Activated CD8-positive, alpha-beta memory T cell treated with anti-CD3 and anti-CD28 coated beads, Interleukin-2, amount 50 U/mL, for 4 hours (primary cell): ENCODE measurements at places on chromosomes 1 and 21.

DNA sequence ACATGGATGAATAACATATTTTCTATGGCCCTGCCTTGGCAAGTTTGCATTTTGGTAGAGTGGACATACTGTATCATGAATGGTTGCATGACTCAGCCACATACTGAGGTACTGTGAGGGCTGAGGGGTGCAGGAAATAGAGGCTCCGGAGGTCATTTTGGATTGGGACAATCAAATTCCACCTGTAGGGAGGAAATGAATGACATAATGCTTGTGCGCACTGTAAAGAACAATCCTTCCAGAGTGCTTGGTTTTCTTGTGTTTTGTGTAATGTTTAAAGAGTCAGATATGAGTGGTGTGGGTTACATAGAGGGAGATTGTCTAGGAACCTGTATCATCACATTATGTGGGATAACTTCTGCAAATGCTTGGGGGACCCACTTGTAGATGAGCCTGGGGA lies 329.9 kb upstream of the PROX1 start:
- DNase-seq = no peak

GRCh38 chr1:200530623-200531261 lies 89.8 kb downstream of the KIF14 start:
- DNase-seq = peak; percentile 33

DNA sequence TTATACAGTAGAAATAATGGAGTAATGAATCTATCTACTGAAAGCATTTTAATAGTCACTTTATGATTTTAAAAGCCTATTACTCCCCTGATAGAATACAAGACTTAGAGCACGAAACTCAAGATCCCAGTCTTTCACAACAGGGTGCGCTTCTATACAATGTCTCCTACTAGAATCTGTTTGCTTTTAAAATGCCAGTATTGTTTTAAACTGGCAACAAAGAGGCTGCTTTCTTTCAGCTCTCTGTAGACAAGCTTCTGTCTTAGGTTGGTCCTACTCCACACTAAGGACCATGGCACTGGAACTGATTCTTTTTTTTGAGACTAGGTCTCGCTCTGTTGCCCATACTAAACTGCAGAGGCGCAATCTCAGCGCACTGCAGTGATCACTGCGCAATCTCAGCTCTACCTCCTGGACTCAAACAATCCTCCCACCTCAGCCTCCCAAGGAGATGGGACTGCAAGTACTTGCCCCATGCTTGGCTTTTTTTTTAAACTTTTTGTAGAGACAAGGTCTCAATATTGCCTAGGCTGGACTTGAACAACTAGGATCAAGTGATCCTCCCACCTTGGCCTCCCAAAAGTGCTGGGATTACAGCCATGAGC lies 4.8 kb downstream of the DCAF8 start:
- DNase-seq = no peak

- DNase-seq = no peak
Observed at GRCh38 chr1:8427493-8427892, 109.6 kb downstream of the SLC45A1 start.

DNA sequence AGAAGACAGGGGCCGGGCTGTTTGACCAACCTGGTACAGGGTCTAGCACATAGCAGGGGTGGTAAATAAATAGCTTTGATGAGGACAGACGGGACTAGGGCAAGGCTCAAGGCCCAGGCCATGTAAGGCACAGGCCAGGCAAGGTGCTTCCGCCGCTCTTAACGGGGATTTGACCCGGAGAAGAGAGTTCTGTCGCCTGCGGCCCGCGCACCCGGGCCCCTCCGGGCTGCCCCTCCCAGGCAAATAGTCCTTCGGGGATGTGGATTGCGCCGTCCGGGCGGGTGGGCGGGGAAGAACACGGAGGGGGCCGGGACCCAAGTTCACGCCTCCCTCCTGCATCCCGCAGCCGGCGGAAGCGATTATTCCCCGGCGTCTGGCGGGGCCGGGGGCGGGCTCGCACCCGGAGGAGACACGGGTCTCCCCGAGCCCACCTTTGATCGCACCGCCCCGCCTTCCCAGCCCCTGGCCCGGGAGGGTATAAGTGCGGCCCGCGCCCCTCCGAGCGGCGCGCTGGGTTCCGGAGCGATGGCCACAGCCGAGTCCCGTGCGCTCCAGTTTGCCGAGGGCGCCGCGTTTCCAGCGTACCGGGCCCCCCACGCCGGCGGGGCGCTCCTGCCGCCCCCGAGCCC lies at the start of gene MIXL1:
Gene MIXL1 (plus strand): TSS at position 508 of the 629 bp plus-strand sequence. CDS start 18 bp downstream, at position 526.
- DNase-seq = peak; percentile 22

- DNase-seq = no peak
Observed at GRCh38 chr1:199305053-199305452, 666.2 kb downstream of the PTPRC start.

DNA sequence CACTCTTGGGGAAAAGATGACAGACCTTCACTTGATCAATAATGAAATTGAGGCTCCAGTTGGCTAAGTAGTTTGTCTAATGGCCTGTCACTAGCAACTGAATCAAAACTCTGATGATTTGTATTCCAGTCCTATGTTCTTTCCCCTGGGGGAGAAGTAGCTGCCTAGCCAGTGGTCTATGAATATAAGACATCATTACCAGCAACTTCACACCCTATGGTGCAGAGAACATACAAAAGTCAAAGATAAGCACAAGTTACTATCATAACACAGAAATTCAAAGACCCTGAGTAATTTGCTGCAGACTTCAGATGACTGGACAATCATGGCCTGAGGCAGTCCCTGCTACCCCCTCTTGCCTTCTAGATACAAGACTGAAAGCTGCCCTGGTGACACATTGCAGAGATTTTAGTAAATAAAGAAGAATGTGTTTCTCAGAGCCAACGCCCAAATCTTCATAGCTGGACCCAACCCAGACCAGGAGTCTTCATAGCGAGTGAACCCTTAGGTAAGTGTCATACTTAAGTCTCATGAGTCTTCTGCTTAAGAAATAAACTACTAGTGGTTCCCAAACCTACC lies 993 bp downstream of the PDZK1 start:
- no peak for DNase-seq

DNA sequence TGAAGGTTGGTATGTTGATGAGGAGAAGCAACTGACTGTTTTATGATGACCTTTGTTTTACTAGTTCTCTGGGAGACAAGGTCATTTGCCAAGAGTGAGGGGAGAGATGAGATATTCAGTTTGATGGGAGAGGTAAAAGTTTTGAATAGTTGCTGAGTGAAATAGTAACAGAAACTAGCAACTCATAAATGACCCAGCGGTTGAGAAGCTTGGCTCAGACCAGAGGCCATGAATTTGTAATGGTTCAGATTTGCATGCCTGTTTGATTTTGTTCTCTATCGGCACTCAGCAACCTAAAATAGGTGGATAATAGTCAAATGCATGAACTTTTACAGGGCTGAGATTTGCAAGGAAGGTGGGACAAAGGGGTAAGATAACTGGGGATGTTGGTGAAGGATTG lies 6.6 kb downstream of the CCDC30 start:
- no peak for DNase-seq

DNA sequence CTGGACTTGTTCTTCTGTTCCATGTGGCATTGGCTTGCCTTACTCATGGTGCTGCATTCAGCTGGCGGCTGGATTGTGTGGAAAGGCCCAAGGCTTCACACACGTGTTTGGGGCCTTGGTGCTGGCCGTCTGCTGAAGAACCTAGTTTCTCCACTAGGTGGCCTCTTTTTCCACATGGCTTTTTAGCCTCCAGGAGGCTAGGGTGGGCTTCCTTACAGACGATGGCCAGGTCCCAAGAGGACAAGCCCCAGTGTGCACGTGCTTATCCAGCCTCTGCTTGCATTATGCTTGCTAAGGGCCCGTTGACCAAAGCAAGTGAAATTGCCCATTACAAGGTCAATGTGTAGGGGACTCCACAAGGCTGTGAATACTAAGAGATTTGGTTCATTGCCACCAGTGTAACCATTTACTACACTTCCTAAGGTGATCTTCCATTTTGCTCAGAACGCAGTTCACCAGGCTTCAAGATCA lies 47.5 kb upstream of the FOXO6 start:
- no peak for DNase-seq

GRCh38 chr1:225526878-225527277 lies 99.0 kb upstream of the LBR start:
- no peak for DNase-seq

GRCh38 chr1:15198684-15199083 lies 45.1 kb downstream of the TMEM51 start:
- no peak for DNase-seq

DNA sequence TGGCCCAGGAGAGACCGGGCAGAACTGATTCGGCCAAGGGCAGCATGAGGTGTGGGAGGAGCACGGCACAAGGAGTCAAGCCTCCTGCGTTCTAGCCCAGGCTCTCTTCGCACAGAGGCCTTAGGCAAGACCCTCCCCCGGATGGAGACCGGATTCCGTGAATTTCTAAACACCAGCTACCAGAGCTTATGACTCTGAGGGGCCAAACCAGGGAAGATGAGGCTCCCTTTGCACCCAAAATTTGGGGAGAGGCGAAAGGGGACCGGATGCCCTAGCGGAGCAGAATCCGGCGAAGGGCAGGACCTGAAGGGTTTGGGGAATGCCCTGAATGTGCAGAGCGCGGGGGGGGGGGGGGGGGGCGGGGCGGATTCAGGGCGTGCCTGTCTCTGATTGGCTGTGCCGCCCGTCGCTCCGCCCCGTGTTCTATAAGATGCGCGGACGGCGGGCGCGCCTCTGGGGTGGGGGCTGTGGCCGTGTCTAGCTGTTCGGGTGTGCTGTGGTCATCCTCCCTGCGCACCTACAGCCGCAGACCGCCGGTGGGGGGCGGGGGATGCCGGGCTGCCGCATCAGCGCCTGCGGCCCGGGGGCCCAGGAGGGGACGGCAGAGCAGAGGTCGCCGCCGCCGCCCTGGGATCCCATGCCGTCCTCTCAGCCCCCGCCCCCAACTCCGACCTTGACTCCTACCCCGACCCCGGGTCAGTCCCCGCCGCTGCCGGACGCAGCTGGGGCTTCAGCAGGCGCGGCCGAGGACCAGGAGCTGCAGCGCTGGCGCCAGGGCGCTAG lies at the start of gene TRNP1:
Gene TRNP1 (plus strand): TSS at position 456 of the 783 bp plus-strand sequence. CDS start 95 bp downstream, at position 551.
- peak; percentile 70 for DNase-seq

GRCh38 chr1:171985639-171986038 lies 144.3 kb downstream of the DNM3 start:
- no peak for DNase-seq

DNA sequence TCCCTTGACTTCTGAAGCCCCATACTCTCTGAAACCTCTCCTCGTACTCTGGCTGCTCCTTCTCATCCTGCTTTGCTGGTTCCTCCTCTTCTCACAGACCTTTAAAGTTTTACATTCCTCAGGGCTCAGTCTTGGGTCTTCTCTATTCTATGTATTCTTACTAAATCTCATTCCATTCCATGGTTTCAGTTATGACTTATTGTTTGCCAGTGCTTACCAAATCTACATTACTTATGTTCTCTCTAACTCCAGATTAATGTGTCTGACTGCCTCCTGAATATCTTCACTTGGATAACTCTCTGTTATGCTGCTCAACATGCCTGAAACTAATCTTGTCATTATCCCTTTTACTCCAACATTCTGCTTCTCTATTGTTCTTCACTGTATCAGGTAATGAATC lies 5.4 kb upstream of the SLC35D1 start:
- no peak for DNase-seq

DNA sequence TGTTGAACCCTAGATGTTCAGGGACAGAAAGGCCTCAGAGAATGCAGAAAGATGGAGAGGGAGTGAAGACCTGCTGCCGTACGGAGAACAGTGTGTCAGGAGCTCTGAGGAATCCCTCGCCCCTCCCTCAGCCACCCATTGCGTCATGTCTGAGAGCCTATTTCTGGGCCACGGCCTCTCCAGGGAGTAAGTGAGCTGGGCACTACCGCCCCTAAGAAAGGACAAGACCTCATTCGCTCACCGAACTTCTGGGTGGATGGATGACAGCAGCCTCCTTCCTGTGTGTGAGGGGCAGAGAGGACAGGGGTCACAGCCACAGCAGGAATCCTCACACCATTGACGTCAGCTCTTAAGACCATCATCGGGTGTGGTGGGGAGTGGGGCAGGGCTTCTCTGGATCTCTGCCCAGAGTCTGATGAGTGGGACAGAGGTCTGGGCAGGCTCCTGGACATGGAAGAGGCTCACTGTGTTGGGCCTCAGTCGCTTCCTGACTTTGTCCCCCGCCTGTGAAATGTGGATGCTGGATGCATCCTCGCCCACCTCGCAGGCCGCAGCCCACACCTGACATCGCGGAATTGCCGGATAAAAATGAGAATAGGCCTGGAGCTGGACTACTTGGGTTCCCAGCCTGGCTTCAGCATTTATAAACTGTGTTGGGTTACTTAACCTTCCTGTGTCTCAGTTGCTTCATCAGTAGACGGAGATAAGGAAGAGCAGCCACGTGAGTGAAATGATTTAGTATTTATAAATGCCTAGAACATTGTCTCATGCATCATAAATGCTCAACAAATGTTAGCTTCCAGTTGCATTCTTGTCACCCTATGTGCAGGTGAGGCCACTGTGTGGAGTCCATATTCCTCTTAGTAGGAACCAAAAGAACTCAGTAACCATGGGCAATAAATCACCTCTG lies 238.6 kb downstream of the TRABD2B start:
- no peak for DNase-seq

- DNase-seq = peak; percentile 66
Observed at GRCh38 chr1:117656202-117656641, 50.4 kb downstream of the TENT5C start.

DNA sequence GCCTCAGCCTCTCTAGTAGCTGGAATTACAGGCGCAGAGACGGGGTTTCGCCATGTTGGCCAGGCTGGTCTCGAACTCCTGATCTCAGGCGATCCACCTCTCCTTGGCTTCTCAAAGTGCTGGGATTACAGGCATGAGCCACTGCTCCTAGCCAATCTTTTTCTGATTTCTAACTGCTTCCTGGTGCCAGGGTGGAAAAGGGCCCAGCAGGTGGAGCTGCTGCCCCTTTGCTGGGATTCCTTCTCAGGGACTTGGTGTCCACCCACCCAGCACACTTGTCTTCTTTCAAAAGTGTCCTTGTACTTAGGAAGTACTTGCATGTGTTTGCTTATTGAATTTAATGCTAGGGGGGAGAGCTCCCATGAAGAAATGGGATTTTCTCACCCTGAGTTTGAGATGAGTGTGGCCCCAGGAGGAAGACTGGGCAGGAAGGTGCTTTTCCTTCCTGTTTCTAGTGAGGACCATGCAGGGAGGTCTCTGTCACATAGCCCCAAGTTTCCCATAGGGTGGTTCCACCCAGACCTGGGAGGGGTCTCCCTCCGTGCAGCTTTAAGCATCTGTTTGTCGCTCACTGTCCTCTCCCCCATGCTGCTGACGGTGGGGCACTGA lies 14.2 kb downstream of the UTP11 start:
- no peak for DNase-seq

- DNase-seq = no peak
Observed at GRCh38 chr1:208069908-208070307, 159.0 kb upstream of the CD34 start.
